ENCODE measurements at places on chromosomes 3 and 15.

DNA sequence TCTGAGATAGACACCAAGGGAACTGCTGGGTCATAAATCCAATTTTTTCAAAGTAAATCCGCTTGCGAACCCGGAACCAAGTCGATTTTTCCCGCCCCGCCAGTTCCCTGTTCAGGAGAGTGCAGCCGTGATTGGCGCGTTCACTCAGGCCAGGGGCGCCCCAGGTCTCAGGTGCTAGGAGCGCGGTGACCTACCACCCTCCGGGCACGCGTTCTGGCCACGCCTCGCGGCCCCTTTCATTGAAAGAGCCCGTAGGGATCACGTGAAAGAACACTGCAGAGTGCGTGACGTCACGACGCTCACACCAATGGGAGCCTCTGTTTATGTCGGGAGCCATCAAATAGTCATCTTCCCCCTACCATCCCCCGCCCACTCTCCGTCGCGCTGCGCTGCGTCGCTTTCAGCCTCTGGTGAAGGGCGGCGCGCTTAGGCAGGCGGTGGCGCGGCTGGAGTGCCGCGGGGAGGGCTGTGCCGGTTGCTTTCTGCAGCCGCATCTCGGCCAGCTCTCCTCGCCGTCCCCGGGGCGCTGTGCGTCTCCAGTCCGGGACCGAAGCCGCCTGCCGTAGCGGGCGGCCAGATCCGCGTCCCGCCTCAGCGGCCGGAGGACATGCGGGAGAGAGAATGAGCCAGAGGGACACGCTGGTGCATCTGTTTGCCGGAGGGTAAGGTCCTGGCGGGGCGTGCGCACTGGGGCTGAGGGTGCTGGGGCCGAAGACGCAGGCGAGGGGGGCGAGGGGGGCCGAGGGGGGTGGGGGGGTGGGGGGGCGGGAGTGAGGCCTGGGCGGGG lies at the start of gene SLC25A36:
SLC25A36 (plus strand) TSS at position 403 of the 787 bp plus-strand sequence; CDS start at position 622, 219 bp downstream.
- DNase-seq, result peak; percentile 96

DNA sequence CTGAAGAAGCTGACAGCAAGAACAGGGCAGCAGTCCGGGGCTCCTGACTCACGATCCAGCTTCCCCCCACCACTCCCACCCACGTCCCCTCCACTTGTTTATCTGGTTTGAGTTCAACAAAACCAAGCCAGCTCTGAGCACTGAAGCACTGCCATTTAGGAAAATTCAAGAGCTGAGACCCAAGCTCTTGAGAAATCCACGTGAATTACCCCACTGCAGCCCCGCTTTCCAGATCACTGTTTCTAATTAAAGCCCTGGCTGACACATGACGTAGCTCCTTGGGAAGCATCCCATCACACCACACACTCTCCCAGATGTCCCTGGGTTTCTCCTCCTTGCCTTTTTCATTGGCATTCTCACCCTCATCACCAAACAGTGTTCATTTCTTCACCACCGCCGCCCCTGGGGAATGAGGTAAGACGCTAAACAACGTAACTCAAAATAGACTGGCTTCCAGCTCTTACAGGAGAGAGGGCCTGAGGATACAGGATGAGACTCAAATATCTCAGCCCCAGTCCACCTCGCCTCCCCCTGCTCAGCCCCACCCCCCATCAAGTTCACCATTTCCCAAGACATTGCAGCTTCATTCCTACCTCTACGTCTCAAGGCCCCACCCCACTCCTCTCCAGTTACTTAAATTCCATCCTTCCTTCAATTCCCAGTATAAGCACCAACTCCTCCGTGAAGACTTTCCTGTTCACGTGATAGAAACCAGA lies 95.4 kb downstream of the SRGAP3 start:
- DNase-seq, result no peak

GRCh38 chr3:188740010-188740409 lies 431.8 kb upstream of the TPRG1 start:
- DNase-seq, result no peak

DNA sequence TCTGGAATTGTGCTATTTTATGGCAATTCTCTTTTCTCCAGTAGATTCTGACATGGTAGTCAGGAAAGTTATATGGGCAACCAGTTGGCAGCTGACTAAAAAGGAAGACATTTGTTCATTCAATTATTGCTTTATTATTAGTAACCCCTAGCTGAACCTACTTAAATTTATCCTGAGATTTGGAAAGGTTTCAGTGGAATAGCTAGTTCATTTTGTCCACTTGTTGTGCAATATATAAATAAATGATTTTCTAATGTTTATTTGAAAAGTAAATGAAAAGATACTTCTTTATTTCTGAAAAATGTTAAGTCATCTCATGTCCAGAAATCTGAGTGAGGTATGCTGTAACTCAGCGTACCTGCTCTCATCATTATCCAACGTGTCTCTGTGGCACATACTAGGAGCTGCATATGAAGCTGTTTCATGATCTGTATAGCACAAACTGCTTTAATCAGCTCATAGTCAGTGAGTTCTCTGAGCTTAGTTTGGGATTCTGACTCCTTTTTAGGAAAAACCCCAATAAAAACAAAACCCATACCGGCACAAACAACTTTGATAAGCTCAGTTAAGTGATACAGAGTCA lies 35.9 kb downstream of the RARB start:
- DNase-seq, result no peak

GRCh38 chr15:52295421-52296001 lies at the start of gene MYO5C:
MYO5C (minus strand) TSS chr15:52295804; CDS start chr15:52295636, 168 bp downstream.
- DNase-seq, result peak; percentile 93

GRCh38 chr3:119219069-119219468 lies 21.6 kb downstream of the B4GALT4 start:
- DNase-seq, result no peak

GRCh38 chr3:44041726-44042125 lies 200.0 kb upstream of the TOPAZ1 start:
- DNase-seq, result no peak

- no peak for DNase-seq
Measured at GRCh38 chr3:396293-396692, 199.7 kb downstream of the CHL1 start.

GRCh38 chr3:106256249-106256957 lies 387.6 kb upstream of the CBLB start:
- no peak for DNase-seq

DNA sequence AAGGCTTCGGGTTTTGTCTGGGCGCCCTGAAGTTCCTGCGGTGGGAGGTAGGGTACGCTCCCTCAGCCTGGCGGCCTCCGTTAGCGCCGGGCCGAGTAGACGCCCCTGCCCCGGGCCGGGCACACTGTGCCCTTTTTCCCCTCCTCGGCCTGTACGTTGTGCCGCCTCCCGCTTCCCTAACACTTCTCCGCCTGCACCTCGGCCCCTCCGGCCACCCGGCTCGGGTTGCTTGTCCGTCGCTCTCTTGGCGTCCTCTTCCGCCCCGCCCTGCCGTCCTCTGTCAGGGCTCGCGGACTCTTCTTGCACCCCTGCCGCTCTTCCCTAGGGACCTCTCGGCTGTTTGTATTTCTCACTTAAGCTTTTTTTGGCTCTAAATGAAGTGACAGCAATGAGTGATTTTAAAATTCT lies 384 bp downstream of the KNL1 start:
- peak; percentile 66 for DNase-seq

GRCh38 chr15:58074452-58074851 lies 8.9 kb upstream of the ALDH1A2 start:
- no peak for DNase-seq

- no peak for DNase-seq
Measured at GRCh38 chr15:90031231-90031791, 30.2 kb downstream of the ZNF710 start.

GRCh38 chr3:10848261-10848660 lies 32.2 kb downstream of the SLC6A11 start:
- no peak for DNase-seq

GRCh38 chr15:71925145-71925544 lies 114.8 kb downstream of the NR2E3 start:
- DNase-seq, result no peak

DNA sequence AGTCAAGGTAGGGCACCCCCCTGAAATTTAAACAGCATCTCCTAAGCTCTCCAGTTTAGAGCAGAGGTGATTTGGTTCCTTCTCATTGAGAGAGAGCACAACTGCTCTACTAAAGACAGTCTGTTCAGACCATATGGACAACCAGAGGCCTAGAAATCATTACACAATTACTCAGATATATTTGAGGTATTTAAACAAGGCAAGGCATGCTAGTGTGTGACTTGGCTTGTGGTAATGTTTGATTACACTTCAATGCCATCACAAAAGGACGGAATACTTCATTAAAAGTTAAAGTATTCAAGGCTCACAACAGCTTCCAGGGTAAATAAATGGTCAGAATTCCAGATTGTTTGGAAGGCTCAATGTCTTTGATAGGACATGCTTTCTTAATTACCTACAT lies 110.2 kb downstream of the LRTM1 start:
- DNase-seq, result no peak

- no peak for DNase-seq
Measured at GRCh38 chr15:71279757-71280141, 164.5 kb downstream of the THSD4 start.

DNA sequence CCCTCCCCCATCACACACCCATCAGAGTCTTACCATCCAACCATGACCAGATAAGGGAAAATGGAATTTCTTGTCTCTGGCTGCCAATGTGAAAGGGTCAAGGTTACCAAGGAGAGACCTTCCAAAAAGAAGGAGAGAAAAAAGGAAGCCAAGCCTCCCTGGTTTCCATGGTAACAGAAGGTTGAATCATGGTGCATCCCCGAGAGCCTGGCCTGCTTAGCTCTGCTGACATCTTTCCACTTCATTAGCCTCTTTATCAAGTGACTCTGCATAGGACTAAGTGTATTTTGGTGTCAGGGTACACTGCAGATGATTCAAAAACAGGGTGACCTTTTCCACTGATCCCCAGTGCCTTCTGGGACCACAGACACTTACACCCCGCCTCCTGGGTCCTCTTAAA lies 225.7 kb upstream of the PPP2R3A start:
- no peak for DNase-seq

GRCh38 chr15:95162531-95162930 lies 931.2 kb downstream of the MCTP2 start:
- no peak for DNase-seq

DNA sequence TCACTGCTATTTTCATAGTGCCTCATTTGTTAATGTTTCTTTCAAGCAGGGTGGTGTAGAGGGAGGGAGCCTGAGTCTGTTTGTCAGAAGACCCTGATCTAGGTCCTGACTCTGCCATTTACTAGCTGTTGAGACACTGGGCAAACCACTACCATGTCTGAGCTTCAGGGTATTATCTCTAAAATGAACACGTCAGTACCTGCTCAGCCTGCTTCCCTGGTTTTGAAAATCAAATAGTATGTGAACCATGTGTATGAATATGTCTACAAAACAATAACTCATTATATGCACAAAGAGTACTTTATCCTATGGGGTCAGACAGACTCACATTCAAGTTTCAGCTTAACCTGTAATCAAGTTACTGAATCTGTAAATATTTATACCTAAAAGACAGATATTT lies 25.1 kb downstream of the SYNPR start:
- DNase-seq, result no peak

DNA sequence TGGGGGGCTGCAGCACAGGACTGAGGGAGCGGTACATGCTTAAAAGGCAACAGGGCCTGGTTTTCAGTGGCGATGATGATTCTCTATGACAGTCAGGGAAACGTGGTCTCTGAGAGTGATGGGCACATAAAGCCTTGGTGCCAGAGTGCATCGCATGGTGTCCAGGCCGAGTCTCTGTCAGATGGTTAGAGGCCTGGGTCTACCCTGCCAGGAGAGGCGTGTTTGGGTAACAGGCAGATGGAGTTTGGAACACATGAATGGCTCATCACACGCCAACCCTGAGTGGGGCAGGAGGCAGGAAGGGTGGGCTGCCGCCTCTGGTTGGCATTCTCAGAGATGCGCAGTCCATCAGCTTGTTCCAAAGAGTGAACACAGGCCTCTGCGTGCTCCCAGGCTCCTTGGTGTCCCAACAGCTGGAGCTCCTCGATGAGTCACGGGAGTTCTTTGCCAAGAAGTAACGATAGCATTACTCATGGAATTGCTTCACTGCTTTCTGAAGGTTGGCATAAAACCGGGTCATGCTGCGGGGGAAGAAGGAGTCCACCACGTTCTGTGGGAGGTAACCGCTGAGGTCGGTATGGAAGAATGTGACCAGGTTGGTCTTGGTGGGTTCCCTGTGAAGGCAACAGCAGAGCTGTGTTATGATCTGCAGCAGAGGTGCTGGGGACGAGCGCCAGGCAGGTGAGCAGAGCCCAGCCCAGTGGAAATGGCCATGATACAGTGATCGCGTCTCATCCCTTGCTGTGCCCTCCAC lies 11.0 kb downstream of the STARD5 start:
- peak; percentile 44 for DNase-seq

- DNase-seq, result peak; percentile 39
Measured at GRCh38 chr3:148955544-148956346, 35.6 kb upstream of the GYG1 start.

DNA sequence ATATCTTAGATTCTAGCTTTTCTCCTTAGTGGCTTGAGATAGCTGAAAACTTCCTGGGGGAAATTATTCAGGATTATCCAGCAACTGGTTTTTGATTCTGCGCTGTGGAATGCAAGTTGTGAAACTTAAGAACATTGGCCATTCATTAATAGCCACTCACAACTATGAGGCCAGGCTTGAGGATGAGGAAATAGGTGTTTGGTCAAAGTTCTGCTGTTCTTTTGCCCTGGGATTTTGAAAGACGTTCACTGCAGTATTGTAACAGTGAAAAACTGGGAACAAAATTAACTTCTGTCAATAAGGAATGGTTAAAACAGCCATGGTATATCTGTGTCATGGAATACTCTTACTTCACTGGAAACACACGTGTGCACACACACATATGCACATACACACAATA lies 44.1 kb downstream of the CTXND1 start:
- DNase-seq, result no peak

- DNase-seq, result no peak
Measured at GRCh38 chr3:184290331-184290730, 8.7 kb upstream of the PSMD2 start.

DNA sequence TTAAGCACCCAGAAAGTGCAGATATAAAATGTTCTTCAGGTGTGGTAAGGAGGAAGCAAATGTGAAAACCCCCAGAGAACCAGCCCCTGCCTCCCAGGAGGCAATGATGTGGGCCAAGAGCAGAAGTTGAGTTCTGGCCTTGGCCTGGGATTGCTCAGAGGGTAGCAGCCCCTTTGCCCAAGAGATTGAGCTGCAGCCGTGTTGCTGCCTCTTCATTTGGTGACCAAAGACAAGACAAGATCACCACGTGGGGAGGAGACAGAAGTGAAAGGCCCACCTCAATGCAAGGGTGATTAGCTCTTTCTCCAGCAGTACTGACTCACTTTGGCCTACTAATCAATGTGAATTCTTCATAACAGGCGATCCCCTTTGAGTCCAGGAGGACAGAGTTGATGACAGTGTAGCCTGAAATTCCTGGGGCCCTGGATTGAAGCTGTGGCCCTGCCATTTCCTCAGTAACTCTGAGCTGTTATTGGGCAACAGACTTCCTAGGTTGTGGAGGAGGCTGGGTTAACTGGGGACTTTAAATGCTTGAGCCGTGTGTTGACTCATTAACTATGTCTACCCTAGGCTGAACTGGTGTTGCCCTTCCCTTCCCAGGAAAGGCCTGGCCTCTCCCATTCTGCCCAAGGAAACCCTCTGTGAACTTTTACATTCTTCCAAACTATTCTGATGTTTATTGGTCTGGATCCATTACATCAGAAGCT lies 86.5 kb downstream of the ST6GAL1 start:
- DNase-seq, result no peak
